Caudate nucleus (tissue), 63 donors: ENCODE measurements at places on chromosomes 7 and 10.

DNA sequence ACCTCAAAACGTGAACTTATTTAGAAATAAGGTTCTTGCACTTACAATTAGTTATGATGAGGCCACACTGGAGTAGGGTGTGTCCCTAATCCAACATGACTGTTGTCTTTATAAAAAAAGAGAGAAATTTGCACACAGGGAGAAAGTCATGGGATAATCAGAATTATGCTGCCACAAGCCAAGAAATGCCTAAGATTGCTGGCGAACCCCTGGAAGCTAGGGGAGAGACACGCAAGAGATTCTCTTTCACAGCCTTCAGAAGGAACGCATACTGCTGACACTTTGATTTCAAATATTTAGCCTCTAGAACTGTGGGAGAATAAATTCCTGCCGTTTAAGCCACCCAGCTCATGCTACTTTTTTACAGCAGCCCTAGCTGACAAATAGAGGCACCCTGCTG lies 138.3 kb downstream of the CCDC71L start:
- DNase-seq = no peak

DNA sequence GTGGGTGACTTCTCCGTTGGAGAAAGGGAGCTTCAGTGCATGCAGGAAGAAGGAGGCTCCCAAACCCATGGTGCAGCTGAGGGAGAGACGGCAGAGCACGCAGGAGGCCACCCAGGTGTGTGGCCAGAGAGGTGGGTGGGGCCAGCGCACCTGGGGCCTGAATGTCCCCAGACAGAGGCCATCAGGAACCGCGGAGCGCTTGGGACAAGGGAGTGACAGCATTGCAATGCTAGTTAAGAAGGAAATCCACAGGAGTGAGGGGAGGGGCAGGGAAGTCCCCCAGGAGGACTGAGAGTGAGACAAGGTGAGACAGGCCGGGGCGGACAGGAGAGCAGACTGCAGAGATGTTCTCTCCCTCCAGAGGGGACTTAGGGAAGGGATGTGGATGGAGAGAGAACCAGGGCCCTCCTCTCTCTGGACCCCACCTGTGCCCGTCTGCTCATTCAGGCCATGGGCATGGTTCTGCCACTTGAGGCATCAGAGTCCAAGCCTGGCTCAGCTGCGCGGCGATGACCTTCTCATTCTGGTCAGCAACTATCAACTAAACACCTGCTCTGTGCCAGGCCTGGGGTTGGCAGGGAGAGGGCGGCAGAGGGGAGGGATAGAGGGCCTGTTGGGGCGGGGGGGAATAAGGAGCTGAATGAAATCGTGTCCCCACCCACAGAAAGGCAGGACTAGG lies 69.4 kb upstream of the COL13A1 start:
- DNase-seq = no peak

DNA sequence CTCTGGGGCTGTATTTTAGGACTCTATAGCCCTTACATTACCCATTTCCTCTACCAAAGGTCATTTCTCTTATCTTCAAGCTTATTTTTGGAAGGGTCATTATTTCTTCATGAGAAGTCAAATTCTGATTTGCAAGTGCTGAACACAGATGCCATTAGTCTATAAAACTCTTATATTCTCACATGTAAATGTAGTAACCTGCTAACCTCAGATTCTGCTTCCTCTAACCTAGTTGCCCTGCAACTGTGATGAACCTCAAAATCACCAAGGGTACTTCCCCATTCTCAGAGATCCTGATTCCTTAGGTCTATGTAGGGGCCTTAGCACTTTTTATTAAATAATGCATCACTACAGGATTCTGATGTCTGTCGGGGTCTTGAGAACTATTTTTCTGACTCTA lies 6.3 kb downstream of the FAS start:
- no peak for DNase-seq

- no peak for DNase-seq
Measured at GRCh38 chr10:117535298-117536071, 7.1 kb upstream of the EMX2 start.
